ENCODE measurements at places on chromosomes 5 and 9.

- DNase-seq, result no peak
Observed at GRCh38 chr9:35552837-35553236, 52.2 kb upstream of the TESK1 start.

DNA sequence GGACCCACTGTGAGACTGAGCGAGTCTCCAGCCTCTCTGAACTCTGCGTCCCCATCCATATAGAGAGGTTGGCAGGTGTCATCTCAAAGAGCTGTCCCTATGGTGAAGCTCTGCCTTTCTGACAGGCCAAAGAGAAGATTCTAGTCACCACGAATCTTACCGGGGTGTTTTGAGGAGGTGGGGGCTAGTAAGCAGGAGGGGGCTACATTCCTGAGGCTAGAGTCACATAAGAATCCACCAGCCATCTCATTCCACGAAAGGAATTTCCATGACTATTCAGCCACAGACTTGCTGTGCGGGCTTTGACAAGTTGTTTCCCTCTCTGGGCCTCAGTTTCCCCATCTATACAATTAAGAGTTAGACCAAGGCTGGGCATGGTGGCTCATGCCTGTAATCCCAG lies 16.3 kb downstream of the PDGFRB start:
- DNase-seq, result no peak

DNA sequence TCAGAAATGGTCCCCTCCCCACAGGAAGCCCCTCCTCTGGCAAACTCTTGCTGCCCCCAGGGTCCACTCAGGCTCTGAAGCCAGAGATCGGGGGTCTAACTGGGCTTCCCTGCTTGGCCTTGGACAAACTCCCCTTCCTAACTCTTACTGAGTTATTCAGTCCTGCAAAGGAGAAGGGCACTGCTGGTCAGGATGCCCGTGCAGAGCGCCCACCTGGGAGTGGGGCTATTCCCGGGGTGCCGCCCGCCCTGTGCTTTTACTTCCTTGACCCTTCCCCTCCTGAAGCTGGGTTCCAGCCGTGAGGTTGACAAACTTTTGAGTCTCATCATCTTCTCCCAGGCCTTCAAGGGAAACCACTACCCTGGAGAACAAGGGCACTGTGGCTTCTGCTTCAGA lies 4.9 kb downstream of the TBC1D9B start:
- no peak for DNase-seq

- no peak for DNase-seq
Observed at GRCh38 chr5:177959315-177959714, 36.7 kb downstream of the PROP1 start.

DNA sequence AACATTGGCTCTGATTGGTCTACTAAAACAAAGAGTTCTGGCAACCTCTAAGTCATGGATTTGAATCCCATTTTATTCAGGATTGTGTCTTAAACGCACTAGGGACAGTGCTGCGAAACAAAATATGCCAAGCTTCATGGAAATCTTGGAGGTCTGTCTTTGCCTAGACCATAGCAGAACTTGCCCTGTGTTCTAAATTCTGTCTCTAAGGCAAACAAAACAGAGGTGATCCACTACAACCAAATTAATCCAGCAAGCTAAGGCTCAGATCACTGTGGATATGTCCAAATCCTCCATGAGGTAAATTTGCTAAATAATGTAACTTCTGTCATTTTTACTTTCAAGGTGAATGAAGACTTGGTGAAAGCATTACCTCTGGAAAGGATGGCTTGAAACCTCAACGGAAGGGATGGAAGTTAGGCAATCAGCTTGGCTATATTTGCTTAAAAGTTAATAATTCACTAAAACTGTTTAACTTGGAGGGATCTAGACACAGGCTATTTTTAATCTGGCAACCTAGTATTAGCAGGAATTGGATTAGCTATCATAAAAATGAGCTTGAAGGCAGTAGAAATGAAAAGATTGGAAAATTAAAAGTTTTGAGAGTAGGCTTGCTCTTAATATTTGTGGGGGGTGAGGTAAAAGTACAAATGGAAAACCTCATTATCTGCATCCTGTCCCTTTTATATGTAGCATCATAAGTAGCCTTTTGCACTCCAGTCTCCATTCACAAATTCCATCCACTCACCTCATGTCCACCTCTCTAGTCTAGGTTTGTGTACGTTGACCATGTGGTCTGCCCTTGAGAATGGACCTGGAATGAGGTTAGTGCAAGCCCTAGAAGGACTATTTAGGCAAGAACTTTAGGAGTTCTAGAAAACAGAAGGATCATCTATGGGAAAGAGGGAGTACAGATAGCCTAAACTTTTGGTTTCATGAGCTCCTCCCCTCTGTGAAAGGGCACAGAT lies 176.2 kb downstream of the SMC2 start:
- DNase-seq, result no peak

DNA sequence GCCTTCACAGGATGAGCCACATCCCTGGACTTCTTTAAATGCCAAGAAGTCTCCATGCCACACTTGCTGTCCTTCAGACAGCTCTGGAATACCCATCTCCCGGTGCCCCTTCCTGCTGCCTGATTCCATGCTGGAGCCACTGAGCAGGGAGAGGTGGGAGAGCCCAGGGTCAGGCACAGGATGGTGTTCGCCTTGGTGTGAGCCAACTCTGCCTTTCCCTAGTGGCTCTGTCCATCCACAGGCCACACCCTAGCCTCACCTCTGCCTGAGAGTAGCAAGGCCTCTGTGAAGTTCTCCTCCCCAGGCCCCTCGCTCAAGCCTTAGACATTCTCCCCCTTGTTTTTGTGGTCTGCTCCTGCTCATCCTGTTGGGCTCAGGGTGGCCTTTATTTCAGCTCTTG lies 54.2 kb upstream of the ANGPTL2 start:
- DNase-seq, result no peak

DNA sequence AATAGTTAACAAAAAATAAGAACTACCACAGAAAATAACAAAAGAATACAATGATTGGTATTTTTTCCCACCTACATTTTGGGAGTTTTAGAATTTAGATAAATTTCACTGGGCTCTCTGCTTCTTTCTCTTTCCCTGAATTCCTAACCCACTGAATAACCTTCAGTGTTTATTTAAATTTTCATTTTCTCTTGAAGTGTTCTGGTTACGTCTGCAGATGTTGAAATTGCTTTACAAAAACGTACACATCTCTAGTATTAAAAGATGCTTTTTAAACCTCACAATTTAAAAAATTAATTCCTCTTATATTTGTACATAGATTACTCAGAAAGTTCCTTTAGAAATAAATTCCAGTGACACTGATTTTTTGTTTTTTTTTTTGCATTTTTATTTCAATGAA lies 158.7 kb upstream of the TUT7 start:
- DNase-seq, result no peak

DNA sequence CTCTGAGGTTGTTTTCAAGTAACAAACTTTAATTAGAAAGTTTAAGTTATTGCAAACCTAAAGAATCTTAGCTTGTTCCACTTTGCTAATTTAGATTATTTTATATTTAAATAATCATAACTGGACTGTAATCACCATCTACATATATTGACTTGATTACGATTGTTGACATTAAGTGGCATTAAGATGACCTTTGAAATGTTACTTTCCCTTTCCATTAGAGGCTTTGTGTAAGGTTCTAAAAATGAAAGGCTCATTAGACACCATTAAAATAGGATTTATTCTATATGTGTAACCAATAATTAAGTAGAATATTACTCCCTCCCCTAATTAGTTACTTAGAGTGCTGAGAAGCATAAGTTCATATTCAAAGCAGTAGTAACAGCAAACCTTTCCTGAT lies 358.1 kb downstream of the GLIS3 start:
- no peak for DNase-seq

- DNase-seq, result no peak
Observed at GRCh38 chr5:141040093-141040770, 10.9 kb upstream of the PCDHB1 start.

GRCh38 chr5:149421834-149422233 lies 42.7 kb upstream of the IL17B start:
- DNase-seq, result no peak

- DNase-seq, result no peak
Observed at GRCh38 chr9:79719021-79719420, 147.3 kb downstream of the TLE4 start.

DNA sequence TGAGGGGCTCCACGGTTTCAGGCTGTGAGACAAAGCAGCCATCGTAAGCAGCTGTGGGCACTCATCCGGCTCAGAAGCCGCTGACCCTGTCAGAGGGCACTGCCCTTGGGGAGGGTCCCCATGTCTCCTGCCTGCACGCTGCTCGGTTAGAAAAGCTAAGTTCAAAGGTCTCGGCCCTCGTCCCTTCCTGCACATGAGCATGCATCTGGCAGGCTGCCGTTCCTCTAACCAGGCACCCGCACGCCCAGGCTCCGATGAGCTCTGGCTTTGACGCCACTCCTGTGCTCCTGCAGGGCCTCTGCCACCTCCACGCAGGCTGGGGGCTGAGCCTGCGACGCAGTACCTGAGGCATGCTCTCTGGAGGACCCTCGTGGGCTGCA lies 51.3 kb downstream of the NKD2 start:
- DNase-seq, result no peak

DNA sequence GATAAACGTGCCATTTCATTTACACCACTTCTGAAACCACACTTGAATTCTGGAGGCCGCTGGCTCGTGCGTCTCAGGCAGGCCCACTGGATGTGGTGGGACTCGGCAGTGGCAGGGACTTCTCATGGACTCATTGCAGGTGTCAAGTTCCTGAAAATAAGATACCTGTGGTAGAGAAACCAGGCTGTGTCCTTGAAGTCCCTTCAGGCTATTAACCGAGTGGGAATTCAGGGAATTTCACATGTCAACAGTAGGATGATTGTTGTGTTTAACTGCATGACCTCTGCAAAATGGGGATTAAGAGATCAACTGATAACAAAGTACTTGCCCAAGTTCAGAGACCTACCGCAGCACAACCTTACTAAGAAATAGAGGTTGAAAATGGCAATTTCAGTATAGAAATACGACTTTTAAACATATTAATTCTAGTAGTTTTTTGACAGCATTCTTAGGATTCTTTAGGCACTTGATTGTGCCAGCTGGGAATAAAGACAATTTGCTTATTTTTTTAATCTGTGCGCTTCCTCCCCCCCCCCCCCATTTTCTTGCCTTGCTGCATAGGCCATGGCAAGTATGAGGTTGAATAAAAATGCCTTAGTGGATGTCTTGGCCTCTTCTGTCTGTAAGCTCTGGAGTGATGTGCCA lies 26.8 kb downstream of the TRIP13 start:
- DNase-seq, result no peak

DNA sequence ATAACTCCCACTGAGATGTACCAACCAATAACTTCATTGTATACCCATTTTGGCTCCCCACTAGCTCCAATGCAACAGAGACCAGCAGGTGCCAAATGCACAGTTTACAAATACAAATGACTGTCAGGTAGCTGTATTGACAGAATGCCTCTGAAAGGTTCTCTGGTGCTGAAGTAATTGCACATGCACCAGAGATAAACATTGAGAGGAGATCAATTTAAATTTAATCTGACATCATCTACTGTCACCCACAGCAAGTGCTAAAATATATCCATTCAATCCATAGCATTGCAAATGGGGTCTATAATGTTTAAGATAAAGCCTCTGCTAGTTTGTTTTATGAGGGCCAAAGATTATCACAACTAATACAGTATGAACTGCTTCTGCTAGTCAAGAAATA lies 80.2 kb downstream of the STX17 start:
- DNase-seq, result no peak

GRCh38 chr9:38084556-38084880 lies 15.5 kb upstream of the SHB start:
- no peak for DNase-seq

DNA sequence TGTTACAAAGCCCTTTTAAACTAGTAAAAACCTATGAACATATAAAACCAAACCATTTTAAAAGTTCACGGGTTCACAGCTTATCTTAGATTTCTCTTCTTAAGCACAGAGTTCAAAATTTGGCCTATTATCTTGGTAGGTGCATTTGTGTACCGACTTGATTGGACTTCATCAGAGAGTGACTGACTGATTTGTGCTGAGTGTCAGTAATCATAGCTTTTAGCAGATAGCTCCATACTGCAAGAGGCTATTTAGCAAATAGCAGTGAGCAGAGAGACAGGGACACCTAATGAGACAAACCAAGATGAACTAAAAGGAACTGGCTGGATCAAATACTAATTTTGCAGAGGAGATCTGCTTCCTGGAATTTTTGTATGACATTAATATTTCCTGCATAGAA lies 274.5 kb downstream of the PRR16 start:
- no peak for DNase-seq

All from stimulated activated naive CD4-positive, alpha-beta T cell (primary cell).